NCI-H2029 (cell line): ENCODE measurements at places on chromosomes 7 and 10.
A peak's percentile ranks its signal among the peaks of the same experiment; 100 is the strongest.

DNA sequence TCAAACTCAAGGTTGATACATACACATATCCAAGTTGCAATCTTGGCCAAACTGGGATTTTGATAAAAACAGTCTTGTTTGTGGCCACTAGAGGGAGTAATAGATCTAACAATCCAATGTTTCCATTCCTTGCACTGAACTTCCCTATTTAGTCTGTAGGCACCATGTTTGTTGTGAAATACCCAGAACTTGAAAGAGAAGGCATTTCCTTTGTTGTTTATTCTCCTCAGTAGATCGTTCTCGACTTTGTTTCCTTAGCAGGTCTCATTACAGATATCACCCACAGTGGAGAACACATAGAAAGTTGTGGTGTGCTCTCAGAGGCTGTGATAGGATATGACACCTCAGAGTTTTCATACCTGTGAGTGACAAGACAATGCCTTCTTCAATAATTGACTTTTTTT, 70.3 kb upstream of the MXI1 start:
- DNase-seq = peak; percentile 14

- peak; percentile 0 for DNase-seq
Observed at GRCh38 chr10:58027426-58027825, 240.3 kb downstream of the IPMK start.

DNA sequence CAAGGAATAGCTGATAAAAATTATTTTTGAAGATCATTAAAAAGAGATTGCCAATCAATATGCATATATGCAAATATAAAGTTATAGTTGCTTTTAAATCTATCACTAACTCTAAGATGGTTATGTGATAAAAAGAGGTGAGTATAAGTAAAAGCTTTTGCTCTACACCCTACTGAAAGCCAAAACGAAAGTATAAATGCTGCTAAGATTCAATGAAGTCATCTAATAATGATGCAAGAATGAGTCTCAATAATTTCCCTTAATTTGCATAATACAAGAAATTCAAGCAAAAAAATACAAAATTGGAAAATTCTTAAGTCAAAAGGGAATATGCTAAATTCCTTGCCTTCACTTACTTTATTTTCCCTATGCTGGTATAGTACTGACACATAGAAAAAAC, 75.2 kb downstream of the WAPL start:
- DNase-seq = no peak

DNA sequence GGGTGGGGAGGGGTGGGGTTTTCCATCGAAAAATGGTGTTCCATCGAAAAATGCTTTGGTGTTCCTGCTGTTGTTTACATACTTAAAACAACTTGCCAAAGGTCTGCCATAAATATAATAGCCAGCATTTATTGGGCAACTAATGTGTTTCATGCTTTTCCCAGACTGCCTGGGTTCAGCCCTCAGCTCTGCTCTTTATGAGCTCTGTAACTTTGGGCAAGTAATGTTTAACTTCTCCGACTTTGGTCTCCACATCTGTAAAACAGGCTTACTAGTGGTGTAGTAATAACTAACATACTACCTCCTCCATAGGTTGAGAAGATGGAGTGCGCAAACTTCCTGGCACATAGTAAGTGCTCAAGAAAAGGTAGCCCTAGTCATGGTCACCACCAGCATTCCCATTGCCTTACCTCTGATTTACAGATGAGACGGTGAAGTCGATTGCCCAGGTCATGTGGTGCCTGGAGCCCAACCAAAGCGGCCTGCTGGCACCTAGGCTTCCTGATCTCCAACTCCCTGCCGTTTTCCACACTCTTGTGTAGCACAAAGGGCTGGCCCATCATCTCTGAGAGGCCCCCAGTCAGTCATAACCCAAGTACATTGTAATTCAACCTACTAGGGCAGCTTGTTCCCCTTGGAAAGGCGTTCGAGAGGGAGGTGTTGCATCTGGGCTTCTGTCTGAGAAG, 8.9 kb downstream of the ZMIZ1 start:
- DNase-seq = no peak

DNA sequence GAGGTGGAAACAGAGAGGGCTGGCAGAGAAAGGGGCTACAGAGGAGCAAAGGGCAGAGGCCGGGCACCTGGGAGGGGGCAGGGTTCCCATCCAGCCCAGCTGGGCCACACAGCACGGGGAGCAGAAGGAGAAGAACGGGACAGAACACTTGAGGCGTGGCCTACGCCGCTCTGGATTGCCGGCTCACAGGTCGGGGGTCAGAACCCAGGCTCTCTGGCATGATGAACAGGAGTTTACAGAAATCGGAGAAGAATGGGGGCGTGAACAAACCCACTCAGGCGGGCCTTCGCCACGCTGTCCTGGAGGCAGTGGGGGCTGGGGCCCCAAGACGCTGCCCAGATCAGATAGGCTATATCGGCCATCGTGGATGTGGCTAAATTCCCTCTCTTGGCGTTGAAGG, 362.2 kb upstream of the SHH start:
- no peak for DNase-seq

GRCh38 chr7:139908792-139909191, 79.7 kb downstream of the TBXAS1 start:
- no peak for DNase-seq

GRCh38 chr7:8161364-8161828, 100.6 kb downstream of the ICA1 start:
- DNase-seq = no peak

GRCh38 chr7:75914169-75914654, 743 bp upstream of the POR start:
- DNase-seq = no peak

GRCh38 chr7:122423591-122423990, 119.0 kb upstream of the FEZF1 start:
- no peak for DNase-seq

DNA sequence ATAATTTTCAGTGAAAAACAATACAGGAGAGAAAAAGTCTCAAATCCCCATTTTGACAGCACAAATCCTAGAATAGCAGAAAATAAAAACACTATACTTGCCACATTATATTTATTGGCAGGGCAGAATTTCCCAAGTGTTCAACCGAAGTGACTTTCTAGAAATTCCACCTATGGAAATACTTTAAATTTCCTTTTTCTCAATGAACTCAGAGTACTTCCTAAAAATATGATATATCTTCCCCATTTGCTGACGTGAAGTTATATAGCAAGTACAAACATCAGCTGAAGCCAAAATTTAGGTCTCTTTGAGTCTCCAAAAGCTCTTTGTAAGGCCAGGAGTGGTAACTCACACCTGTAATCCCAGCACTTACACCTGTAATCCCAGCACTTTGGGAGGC, 83.3 kb downstream of the NT5C2 start:
- no peak for DNase-seq

GRCh38 chr10:132654708-132655661, 117.4 kb downstream of the INPP5A start:
- no peak for DNase-seq

GRCh38 chr10:78212060-78212785, 178.6 kb downstream of the RPS24 start:
- DNase-seq = peak; percentile 73

DNA sequence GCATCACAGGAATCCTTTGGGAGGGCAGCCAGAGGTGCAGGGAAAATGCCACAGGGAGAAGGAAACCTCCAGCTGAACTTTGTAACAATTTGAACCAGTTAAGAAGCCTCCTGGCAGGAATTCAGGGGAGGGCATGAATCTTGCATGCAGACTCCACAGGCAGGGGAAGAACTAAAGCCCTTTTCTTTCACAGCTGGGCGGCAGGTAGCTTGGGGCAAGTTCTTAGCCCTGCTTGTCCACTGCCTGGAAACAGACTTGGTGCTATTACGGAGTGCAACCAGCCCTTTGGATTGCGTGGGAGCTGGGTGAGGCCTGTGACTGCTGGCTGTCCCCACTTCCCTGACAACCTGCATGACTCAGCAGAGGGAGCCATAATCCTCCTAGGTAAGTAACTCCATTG, 51.7 kb upstream of the ADAM12 start:
- no peak for DNase-seq

DNA sequence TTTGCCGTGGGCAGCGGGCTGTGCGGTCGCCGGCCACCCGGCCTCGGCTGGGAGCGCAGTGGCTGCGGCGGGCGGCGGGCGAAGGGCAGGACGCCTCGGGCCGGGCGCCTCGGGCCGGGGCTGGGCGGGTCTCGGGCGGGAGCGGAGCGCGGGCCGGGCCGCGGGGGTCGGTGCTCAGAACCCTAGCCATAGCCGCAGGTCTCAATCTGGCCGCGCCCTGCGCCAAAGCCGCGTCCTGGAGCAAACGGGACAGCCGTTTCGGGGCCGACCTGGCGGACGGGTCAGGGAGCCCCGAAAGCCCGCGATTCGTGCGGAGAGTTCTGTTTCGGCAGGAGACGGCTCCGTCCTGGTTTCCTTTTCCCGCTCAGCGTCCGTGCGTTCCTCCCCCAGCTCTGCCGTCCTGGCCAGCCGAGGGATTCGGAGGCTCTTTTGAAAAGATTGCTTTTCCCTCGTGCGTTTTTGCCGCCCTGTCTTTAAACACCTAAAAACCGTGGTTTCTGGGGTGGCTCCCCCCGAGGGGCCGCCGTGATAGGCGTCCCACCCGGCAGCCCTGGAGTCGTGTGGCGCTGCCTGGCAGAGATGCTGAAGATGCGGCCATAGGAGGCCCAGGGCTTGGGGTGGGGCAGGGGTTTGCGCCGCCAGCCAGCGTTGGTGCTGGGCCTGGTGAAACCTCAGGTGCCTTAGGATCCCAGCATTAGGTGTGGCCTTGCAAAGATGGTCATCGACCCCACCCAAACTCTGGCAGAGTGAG, 727 bp downstream of the RET start:
- DNase-seq = no peak

- DNase-seq = no peak
Observed at GRCh38 chr7:20323595-20323994, 7.1 kb upstream of the ITGB8 start.

GRCh38 chr10:75176736-75177135, 33.9 kb upstream of the VDAC2 start:
- no peak for DNase-seq

GRCh38 chr10:96878057-96878456, 46.0 kb downstream of the LCOR start:
- DNase-seq = no peak

DNA sequence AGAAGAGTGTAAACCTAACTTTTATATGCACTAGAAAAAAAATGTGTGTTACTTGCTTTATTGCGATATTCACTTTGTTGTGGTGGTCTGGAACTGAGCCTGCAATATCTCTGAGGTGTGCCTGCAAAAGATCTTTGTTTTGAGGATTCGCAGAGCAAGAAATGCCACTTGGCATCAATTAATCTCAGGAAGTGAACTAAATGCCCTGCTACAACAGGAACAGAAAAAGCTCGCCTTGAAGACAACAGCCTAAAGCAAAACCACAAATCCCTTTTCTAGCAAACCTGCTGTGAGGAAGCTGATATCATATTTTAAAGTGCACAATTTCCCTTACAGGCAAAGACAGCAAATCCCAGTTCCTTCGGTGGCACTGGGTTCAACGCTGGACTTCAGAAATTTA, 675.8 kb downstream of the KCNMA1 start:
- no peak for DNase-seq

GRCh38 chr7:156907656-156908055, 14.7 kb upstream of the LMBR1 start:
- DNase-seq = peak; percentile 76

DNA sequence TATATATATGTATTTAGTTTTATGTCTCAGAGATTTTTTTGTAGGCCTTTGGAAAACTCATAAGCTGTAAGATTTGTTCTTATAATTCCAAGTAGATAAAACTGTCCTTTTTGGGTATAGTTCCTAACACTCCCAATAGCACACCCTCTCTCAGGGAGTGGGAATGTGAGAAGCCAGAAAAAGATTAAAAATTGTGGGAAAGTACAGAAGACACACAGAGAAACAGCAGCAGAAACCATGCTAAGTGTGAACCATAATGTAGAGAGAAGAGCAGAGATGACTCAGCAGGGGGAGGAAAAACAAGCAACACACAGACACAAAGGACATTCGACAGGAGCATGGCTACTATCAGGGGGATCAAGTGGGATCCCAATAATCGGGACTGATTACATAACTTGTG, 401.6 kb downstream of the MAGI2 start:
- no peak for DNase-seq

DNA sequence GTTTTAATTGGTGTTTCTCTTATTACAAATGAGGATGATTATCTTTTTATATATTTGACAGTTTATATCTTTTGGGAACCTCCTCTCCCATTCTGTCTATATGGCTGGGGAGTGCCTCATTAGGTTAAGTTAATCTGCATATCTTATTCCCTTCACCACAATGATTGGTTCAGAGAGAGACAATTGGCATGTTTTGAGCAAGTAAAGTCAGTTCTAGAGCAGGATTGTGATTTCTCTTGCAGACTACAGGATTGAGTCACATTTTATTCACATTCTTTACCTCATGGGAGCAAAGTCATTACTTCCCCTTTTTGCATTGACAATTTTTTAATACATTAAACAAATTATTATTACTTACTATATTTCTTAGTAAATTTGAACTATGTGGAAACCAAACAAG, 345.6 kb downstream of the MDFIC start:
- no peak for DNase-seq

DNA sequence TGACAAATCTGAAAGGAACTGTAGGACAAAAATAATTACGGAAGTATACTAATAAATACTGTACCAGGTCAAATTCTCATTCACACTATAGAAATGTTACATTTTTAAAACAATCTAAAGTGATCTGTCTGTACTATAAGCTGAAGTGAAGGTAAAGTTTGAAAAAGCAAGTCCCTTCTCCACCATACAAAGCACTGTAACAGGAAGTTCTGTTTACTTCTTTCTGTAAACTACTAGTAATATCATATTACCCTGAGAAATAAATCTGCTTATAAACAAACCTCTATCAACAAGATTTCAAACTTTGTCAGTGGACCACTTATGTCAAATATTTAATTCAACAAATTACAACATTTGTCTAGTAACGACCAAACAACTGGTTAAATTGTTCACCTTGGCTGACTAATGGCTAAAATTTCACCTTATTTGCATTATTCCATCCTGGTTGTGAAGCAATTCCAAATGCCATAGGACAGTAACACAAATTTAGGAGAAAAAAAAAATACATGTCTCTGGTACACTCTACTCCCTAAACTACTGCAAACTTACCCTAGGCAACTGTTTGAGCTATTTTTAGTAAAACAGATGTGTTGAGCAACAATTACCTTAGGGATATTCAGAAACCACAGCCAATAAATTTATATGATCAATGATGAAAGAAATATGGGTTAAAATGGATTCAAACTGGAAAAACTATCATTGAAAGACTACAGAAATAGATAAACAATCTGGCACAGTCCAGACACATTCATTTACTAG, 126.0 kb downstream of the NRBF2 start:
- no peak for DNase-seq
